Osteocyte (in vitro differentiated cells): ENCODE measurements at places on chromosomes 6 and 20. TPM values are rescaled to one million over a fixed set of nuclear protein-coding genes. Genes with fewer than 3 reads are reported as not detected.
A peak's percentile ranks its signal among the peaks of the same experiment; 100 is the strongest.

DNA sequence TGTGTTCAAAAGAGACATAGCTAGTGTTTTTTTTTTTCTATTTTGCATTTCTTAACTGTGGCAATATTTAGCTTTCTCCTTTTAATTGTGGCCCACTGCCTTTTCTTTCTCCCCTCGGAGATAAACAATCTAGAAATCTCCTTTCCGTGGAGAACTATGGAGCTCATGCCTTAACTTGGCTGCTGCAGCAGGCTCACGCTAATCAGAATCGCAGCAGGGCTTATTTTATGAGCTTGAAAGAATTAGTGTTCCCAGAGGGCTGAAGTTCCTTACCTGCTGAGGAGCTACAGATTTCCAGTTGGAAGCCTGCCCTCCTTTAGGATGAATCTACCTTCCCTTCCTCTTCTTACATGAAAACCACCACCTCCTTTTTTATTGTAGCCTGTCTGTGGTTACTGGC is 35.6 kb downstream of the CTNNBL1 start:
- DNase-seq = no peak

The ERGIC3 gene
- 313 and 323 TPM in 2 replicates for total RNA-seq

GRCh38 chr6:126701676-126702560 is 362.0 kb downstream of the CENPW start:
- DNase-seq = no peak

- no peak for DNase-seq
Measured at GRCh38 chr20:46257887-46258286, 50.4 kb downstream of the CDH22 start.

The MYO6 gene
- 61.6 and 62.6 TPM in 2 replicates for total RNA-seq

DNA sequence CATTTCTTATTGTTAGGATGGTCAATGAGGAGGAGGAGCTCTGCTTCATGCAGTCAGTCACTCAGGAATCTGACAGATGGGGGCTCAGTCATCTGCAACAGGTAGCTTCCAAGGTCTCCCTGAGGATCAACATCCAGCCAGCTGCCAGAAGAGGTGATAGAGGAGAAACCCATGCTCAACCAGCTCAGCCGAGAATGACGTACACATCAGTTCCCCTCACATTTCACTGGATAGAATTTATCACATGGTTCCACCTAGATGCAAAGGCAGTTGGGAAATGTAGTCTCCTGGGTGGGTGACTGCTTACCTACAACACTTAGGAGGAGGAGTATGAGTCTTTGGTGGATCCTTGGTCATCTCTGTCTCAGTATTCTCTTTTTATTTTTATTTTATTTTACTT is 144.5 kb downstream of the CEBPB start:
- DNase-seq = no peak

DNA sequence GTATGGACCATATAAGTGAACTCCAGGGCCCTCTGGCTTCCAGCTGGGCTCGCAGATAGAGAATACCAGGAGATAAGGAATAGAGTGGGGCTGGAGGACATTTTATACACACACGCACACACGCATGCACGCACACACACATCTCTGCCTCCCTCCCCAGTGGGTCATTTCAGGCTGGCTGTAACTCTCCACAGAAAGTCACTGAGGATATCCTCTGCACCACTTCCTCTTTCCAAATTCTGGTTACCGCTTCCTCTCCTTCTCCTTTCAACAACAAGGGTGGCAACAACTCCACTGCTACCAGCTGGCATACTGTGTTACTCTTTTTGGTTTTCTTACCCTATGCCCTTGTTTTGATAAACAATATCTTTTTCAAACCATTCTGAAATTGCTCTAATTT is 280.2 kb downstream of the COL12A1 start:
- no peak for DNase-seq

The SLC4A11 gene
- 2.4 and 3.2 TPM in 2 replicates for total RNA-seq

DNA sequence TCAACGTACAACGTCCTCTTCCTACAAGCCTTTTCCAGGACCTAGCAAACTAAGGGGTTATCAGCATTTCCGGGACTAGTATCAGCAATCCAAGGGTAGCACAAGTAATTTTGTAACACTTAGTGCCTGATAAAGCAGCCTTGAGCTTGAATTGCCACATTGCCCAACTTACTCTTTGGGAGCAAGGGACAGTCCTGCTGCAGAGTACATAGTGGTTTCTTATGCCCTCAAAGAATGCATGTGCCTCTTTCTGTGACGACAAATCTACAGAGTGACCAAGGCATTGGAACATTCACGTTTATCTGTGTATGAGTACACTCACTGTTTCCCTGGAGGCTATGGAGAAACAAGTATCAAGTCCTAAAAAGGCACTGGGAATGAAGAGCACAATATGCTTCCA is 3.2 kb upstream of the ID4 start:
- DNase-seq = no peak

- no peak for DNase-seq
Measured at GRCh38 chr6:161318456-161318855, 44.6 kb upstream of the AGPAT4 start.

DNA sequence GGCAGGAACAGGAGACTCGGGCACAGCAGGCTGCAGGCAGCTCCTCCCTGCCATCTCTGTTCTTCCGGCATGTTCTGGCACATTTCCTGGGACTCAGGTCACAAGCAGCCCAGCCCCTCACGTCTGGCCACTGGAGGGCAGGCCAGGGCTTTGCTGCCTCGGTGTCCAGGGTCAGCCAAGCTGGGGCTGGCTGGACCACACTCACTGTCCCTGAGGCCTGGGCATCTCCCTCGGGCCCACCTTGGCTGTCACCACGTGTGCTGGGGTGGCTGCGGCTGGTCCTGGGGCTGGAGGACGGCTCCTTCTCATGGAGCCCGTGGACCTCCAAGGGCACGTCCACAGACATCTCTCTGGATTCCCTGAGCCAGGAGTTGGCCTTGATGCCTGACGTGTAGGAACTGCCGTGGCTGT is 18.5 kb downstream of the FRMD1 start:
- peak; percentile 92 for DNase-seq

DNA sequence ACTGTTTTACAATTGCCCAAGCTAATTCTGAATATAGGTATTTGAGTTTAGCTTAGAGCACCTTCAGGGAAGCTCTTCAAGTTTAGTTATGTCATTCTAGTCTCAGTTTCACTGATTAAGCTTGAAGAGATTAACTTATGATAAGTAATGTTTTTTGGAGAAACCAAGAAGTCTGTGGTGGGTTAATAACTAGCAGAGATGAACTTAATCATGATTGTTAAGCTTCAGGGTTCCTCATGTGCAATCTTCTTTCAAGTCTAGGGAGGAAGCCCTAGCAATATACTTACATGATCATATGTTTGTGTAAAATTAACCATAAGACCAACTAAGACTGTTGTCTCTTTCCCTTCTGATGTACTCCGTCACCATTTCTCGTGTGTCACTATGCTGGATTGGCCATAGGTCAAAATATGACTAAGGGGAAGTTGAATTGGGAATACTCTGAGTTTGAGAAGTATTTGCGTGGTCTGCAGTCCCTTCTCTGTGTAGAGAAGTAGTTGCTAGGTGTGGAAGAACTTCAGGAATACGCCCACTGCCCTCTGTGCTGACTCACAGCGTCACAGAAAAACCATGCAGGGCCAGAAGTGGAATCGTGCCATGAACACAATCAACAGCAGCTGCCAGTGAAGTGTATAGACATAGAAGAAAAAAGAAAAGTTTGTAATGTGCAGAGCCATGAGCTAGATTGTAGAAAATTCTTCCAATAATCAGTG is 88.3 kb downstream of the SH3BGRL2 start:
- DNase-seq = no peak

The ANKEF1 gene
- 0.30 and 0.65 TPM in 2 replicates for total RNA-seq

DNA sequence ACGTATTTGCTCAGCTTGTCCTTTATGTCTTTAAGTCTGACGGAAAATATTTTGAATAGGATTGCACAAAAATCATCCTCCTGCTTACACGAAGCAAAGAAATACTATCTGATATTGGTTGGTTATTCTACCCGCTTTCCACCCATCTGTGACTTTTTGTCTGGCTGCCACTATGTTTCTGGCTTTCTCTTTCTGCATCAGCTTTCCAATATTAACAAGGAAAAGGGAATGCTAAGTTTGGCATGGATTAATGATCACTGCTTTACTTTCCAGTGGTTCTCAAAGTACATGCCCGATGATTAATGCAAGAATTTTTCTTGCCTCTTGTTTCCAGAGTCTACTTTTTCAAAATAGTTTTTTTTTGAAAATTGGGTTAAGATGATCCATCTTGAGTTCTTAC is 57.0 kb downstream of the RNF144B start:
- no peak for DNase-seq

DNA sequence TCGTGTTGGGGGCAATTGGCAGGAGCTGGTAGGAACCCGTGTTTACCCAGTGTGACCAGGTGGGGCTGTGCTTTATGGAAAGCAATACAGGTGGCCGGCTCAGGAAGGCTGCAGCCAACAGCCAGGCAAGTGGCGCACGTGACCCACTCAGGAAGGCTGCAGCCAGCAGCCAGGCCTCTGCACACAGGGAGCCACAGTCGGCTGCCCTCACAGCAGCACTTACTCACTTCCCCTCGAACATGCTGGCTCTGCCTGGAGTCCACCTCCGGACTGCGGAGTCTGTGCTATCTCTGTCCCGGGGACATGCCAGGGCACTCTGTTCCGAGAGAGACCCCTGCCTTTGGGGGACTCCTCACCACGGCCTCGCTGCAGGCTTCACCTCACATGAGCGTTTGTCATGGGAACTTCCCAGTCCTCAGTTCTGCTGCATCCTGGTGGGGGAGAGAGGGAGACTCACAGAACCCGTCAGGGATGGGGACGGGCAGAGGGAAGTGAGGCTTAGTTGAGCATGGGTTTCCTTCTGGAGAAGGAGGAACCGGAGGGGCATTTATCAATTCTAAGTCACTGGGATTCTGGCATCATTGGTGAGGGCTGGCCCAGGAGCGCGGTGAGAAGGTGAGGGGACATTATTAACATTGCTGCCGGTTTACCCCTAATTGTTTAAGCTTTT is 76.8 kb downstream of the TTLL2 start:
- no peak for DNase-seq

DNA sequence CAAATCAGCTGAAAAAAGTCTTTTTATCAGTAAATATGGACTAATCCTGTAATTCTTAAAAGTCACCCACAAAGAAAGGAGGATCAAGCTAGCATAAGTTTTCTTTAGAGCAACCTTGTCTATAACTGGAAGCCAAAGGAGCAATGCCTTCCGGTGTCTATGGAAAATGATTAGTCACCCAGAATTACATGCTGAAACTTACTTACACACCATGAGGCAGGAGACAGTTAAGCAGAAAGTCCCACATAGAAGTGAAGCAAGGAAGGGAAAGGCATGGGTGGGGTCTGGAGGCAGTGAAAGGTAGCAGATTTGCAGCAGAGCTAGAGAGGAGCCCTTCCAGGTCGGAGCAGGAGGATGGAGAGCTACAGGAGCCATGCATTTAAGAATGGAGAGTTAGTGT is 153.7 kb upstream of the RIPOR2 start:
- no peak for DNase-seq

DNA sequence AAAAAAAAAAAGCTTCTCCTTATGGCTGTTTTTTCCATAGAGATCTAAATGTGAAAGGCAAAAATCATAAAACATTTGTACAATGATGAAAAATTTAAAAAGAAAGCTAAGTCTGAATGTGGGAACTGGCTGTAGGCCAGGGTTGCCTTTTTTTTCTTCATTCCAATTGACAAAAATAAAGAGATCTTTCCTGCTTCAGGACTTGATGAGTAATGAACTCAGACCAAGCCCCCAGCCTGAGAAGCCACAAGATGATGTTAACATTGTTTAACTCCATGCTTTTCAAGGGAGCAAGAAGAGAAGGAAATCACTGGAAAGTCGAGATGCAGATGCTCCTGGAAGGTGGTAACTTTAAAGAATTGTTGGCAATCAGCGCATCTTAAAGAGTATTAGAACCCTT is 41.4 kb downstream of the TRMT6 start:
- peak; percentile 21 for DNase-seq

The SLPI gene
- not detected in 2 replicates for total RNA-seq

The RGS17 gene
- total RNA-seq = 2.9 and 3.1 TPM in 2 replicates

DNA sequence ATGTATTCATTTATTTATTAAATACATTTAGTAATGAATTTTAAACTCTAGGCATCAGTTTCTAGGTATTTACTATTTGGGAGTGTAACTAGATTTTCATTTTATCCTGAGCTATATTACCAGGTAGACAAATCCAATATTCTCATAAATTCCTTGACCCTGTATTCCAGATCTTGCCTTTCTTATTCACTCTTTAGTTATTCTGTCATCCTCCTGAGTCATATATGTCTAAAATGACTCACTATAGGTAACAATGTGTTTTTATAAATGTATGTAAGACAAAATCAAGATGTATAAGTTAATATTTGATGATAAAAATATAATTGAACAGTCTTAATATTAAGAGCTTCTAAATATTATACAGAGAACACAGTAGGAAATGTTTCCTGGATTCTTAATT is 642.1 kb upstream of the NRSN1 start:
- DNase-seq = no peak

DNA sequence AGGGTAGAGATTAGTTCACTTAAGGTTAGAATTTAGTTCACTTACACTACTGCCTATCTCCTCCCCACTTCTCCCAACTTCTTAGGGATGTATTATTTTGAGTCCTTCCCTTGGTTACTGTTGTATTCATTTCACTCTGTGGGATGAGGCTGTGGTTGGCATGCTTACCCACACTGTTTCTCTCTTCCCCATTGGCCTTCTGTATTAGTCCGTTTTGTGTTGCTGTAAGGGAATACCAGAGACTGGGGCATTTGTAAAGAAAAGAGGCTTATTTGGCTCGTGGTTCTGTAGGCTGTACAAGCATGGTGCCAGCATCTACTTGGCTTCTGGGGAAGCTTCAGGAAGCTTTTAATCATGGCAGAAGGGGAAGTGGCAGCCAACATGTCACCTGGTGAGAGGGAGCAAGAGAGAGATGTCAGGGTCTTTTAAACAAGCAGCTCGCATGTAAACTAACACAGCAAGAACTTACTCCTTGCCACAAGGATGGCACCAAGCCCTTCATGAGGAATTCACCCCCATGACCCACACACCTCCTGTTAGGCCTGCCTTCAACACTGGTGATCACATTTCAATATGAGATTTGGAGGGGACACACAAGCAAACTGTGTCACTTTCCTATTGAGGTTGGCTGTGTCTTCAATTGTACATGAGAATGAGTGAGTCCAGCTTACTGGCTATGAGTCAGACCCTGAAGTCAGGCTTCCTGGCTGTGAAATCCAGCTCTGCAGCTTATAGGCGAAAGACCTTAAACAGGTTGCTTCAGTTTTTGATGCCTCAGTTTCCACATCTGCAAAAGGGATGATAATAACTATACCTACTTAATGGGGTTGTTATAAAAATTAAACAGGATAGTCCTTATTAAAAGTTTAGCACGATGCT is 53.3 kb downstream of the SYNDIG1 start:
- DNase-seq = no peak
